ENCODE measurements at places on chromosomes 16 and 17.

- DNase-seq: no peak
Measured at GRCh38 chr17:56723421-56723820, 110.3 kb downstream of the C17orf67 start.

- peak; percentile 94 for DNase-seq
Measured at GRCh38 chr16:21599122-21600030, at the start of gene METTL9. METTL9 (plus strand) TSS chr16:21599577; CDS start chr16:21599734, 157 bp downstream.

- DNase-seq: no peak
Measured at GRCh38 chr17:9241371-9241712, 220.0 kb downstream of the NTN1 start.

DNA sequence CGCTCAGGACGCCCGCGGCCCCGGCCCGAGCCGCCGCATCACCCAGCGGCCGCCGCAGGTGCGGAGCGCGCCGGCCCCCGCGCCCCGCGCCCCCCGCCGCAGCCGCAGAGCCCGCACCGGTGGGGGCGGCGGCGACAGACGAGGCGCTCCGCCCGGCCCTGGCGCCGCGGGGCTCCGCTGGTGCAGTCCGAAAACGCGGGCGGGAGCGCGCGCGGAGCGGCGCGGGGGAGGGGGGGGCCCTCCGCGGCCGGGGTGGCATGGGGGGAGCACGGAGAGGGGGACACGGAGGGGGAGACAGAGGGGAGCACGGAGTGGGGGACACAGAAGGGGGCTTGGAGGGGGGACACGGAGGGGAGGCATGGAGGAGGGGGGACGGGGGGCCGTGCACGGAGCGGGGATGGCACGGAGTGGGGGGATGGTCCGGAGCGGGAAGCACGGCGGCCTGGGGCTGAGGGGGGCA lies at the start of gene AATK:
AATK (minus strand) TSS at position 189 of the 460 bp plus-strand sequence. CDS start 229 bp downstream, outside the sequence.
- no peak for DNase-seq

DNA sequence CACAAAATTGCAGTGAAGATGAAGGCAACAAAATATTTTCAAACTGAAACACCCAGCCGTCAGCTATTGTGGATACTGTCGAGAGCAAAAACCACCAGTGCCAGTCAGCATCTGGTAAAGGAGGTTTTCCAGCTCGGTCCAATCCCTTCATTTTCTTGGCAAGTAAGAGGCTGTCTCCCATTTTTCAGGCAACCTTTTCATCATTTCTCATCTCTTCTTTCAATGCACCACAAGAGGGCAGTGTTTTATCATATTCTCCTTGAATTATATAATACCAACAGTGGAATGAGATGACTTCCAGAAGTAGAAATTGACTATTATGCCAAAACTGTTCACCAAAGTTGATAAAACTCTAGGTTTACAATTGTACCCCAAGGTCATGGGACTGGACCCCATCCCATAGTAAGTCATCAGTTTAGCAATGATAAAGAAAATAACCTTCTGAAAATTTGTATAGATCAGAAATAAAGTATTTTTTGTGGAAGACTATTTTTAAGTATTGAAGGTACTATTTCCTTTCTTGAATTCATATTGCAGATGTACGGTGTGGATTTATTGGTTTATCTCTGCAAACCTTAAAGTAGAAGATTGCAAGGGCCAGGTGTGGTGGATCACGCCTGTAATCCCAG lies 16.8 kb downstream of the NQO1 start:
- DNase-seq: peak; percentile 86

GRCh38 chr17:51133365-51133764 lies 12.7 kb upstream of the SPAG9 start:
- no peak for DNase-seq
